ENCODE measurements at places on chromosomes 4 and X.

DNA sequence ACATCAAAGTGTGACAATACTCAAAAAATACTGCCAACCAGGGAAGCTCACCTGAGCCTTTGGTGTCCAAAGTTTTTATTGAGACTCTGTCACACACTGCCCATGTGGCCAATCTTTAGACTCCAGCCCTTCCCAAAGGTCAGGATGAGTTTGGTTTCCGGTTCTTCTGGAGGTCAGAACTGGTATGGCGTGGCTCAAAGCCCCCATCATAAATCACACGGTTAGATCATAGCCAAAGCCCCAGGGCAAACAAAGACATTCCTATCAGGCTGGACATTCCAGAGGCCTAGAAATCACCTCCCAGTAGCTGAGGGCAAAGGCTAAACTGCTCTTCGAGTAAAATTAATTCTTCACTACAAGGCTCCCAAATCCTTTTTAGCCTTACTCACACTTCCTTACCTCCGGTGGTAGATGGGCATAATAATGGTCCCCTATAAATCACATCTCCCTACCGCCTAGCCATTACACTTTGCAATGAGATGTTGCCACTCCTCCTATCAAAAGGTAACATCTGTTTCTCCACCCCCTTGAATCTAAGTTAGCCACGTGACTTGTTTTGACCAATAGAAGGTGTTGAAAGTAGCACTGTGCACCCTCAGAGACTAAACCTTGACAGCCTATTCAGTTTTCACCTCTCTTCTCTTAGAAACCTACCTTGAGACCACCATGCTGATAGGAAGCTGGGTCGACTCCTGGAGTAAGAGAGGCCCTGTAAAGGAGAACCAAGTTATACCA, 137.8 kb upstream of the DUSP21 start:
- H3K4me3 ChIP-seq, result no peak overlapping the region
- no peak for DNase-seq
- no peaks in the 10 kb centered on the region for H3K36me3 ChIP-seq
- no peaks in the 10 kb centered on the region for H3K4me1 ChIP-seq

DNA sequence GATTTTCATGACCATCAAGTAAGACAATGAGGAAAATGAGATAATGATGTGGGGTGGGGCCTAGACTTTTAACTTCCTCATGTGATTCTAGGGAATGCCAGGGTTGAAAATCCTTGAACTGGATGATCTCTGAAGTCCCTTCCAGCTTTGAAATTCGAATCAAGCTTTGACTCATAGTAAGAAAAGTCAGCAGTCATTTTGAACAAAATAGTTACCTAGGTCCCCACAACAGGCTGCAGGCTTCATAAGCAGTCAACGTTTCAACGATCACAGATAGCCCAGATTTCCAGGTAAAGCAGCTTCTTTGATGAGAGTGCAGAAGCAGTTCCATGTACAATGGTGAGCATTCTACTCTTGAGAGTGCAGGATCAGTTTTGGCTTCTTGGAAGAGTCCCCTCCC, 93.7 kb downstream of the GRIA3 start:
- no peak overlapping the region for H3K4me3 ChIP-seq
- DNase-seq, result no peak
- no peaks in the 10 kb centered on the region for H3K27me3 ChIP-seq
- H3K36me3 ChIP-seq, result no peaks in the 10 kb centered on the region
- H3K4me1 ChIP-seq, result no peaks in the 10 kb centered on the region
- H3K27ac ChIP-seq, result no peak overlapping the region

GRCh38 chr4:151862766-151863165, 102.0 kb upstream of the GATB start:
- no peaks in the 10 kb centered on the region for H3K27me3 ChIP-seq
- no peak overlapping the region for H3K27ac ChIP-seq
- H3K4me1 ChIP-seq, result no peaks in the 10 kb centered on the region
- no peaks in the 10 kb centered on the region for H3K36me3 ChIP-seq

GRCh38 chrX:16089086-16089485, 34.3 kb upstream of the GRPR start:
- no peaks in the 10 kb centered on the region for H3K4me1 ChIP-seq
- no peak overlapping the region for H3K4me3 ChIP-seq
- no peak for DNase-seq
- H3K27me3 ChIP-seq, result no peaks in the 10 kb centered on the region
- no peaks in the 10 kb centered on the region for H3K36me3 ChIP-seq

Measured in prostate gland (tissue), 2 donors.